Gastrocnemius medialis (tissue), 4 donors: ENCODE measurements at places on chromosomes 6 and 20. TPM values are rescaled to one million over a fixed set of nuclear protein-coding genes. Genes with fewer than 3 reads are reported as not detected.

DNA sequence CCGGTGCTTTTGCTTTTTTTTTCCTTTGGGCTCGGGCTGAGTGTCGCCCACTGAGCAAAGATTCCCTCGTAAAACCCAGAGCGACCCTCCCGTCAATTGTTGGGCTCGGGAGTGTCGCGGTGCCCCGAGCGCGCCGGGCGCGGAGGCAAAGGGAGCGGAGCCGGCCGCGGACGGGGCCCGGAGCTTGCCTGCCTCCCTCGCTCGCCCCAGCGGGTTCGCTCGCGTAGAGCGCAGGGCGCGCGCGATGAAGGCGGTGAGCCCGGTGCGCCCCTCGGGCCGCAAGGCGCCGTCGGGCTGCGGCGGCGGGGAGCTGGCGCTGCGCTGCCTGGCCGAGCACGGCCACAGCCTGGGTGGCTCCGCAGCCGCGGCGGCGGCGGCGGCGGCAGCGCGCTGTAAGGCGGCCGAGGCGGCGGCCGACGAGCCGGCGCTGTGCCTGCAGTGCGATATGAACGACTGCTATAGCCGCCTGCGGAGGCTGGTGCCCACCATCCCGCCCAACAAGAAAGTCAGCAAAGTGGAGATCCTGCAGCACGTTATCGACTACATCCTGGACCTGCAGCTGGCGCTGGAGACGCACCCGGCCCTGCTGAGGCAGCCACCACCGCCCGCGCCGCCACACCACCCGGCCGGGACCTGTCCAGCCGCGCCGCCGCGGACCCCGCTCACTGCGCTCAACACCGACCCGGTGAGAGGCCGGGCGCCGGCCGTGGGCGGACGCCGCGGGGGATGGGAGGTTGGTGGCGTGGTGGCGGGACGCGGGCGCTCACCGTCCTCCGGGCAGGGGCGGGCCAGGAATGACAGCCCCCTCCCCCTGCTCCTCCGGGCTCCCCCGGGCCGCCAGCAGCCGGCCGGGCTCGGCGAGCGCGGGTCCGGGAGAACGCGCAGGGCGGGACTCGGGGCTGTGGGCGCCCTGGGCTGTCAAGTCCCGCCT lies 606 bp downstream of the ID4 start:
- peak overlapping the region; percentile 69 for H3K4me3 ChIP-seq
- DNase-seq = peak; percentile 16
- H3K27me3 ChIP-seq = no peaks in the 10 kb centered on the region
- H3K4me1 ChIP-seq = peaks cover 5% of the 10 kb centered on the region
- H3K36me3 ChIP-seq = no peaks in the 10 kb centered on the region

DNA sequence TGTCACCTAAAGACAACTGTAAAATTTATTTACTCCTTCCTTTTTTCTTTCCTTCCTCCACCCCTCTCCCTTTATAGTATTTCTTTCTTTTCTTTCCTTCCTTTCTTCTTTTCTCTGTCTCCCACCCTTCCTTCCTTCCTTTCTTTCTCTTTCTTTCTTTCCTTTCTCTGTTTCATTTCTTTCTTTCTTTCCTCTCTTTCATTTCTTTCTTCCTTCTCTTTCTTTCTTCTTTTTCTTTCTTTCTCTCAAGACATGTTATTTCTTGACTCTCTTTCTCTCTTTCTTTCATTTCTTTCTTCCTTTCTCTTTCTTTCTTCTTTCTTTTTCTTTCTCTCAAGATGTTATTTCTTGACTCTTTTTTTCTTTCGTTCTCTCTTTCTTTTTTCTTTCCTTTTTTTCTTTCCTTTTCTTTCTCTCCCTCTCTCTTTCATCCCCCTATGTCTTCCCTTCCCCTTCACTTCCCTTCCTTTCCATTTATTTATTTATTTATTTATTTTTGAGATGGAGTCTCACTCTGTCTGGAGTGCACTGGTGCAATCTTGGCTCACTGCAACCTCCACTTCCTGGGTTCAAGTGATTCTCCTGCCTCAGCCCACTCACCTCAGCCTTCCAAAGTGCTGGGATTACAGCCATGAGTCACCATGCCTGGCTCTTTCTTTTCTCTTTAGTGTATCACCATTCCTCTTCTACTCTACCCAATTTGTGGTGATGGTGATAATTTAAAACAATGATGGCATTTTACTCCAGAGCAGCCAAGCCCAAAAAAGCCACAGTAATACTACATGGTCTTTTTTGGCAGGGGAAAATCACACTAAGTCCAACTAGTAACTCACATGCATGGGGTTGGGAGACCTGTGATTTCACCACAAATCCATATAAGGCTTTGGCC lies 188.2 kb downstream of the ADGRG6 start:
- H3K4me3 ChIP-seq = no peak overlapping the region
- no peaks in the 10 kb centered on the region for H3K4me1 ChIP-seq
- H3K27ac ChIP-seq = no peak overlapping the region
- no peaks in the 10 kb centered on the region for H3K27me3 ChIP-seq

GRCh38 chr20:57571782-57572416 lies 11.0 kb downstream of the PCK1 start:
- no peak overlapping the region for H3K27ac ChIP-seq
- peaks cover 5% of the 10 kb centered on the region for H3K27me3 ChIP-seq
- H3K4me1 ChIP-seq = no peaks in the 10 kb centered on the region
- H3K4me3 ChIP-seq = no peak overlapping the region

- H3K27me3 ChIP-seq = no peaks in the 10 kb centered on the region
- DNase-seq = no peak
- no peaks in the 10 kb centered on the region for H3K4me1 ChIP-seq
- no peak overlapping the region for H3K4me3 ChIP-seq
Measured at GRCh38 chr6:129069006-129069405, 186.1 kb downstream of the LAMA2 start.

DNA sequence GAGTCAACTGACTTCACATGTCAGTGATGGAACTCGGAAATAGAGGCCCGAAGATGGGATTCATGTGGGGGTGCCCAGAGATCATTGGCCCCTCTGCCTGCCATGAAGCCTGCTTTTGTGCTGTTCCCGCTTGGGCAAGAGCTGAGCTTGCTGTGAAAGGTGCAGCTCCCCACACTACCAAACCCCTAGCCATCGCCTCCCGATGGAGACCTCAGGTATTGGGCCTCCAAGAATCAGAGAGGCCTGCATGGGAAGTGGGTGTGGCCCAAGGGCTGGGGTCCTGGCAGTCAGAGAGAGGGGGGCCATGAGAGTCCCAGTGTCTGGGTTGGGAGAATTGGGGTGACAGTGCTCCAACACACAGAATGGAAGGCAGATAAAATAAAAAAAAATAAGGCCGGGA lies 160.9 kb downstream of the SOD2 start:
- H3K36me3 ChIP-seq = no peaks in the 10 kb centered on the region
- no peak overlapping the region for H3K4me3 ChIP-seq
- H3K4me1 ChIP-seq = no peaks in the 10 kb centered on the region
- H3K27me3 ChIP-seq = no peaks in the 10 kb centered on the region
- no peak overlapping the region for H3K27ac ChIP-seq
- no peak for DNase-seq

The FOXA2 gene
- 0.72 TPM for total RNA-seq

The TP53TG5 gene
- not detected for total RNA-seq

The RAET1E gene
- total RNA-seq = not detected

The GGT7 gene
- 54.2 TPM for total RNA-seq
